ENCODE measurements at places on chromosomes 13 and 19.
A peak's percentile ranks its signal among the peaks of the same experiment; 100 is the strongest.

- no peak for DNase-seq
These were observed 7.7 kb upstream of the RNF113B start for GRCh38 chr13:98184792-98185191.

- DNase-seq: no peak
These were observed 87.9 kb upstream of the ZNF507 start for GRCh38 chr19:32257326-32258073.

DNA sequence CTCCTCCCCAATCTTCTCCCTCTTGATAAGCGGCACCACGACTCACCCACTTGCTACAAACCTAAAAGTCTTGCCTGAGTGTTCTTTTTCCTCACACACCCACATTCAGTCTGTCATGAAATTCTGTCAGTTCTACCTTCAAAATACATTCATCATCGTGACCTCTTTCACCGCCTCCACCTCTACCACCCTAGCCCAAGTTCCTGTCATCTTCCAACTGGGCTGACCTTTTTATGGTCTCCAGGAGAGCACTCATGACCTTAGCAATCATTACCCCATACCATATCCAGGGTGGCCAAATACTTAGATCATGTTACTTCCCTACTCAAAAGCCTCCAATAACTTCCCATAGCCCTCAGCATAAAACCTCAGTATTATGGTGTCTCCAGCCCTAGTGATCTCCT lies 110.4 kb upstream of the TSC22D1 start:
- DNase-seq: no peak

DNA sequence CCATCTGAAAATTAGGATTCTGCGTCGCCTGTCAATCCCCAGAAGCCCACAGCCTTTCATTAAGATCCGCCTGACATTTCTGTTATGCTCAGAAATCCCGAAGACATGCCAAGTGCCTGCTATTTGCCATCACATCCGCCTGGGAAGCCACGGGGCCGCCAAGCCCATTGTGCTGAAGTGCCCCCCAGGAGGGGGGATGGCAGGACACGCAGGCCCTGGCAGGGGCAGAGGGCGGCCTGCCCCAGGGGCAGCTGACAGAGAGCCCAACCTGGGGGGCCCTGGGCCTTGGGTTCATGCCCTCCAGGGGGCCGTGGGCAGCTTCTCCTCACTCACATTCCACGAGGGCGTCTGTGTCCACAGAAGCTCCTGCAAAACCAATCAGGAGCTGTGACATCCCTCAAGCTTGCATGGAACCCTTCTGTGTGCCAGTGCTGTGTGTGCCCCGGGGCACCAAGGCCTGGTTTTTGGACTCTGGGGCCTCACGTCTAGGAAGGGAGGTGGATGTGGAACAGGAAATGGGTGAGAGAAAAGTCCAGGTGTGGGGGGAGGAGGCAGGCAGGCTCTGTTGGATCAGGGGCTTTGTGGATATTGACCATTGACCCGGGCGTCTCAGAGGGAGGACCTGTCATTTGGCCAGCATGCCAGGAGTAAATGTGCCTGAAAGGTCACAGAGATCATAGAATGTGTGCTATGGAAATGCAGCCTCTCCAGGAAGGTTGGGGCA lies 122.9 kb downstream of the URI1 start:
- no peak for DNase-seq

GRCh38 chr13:73842626-73843025 lies 291.6 kb downstream of the KLF12 start:
- DNase-seq: no peak

DNA sequence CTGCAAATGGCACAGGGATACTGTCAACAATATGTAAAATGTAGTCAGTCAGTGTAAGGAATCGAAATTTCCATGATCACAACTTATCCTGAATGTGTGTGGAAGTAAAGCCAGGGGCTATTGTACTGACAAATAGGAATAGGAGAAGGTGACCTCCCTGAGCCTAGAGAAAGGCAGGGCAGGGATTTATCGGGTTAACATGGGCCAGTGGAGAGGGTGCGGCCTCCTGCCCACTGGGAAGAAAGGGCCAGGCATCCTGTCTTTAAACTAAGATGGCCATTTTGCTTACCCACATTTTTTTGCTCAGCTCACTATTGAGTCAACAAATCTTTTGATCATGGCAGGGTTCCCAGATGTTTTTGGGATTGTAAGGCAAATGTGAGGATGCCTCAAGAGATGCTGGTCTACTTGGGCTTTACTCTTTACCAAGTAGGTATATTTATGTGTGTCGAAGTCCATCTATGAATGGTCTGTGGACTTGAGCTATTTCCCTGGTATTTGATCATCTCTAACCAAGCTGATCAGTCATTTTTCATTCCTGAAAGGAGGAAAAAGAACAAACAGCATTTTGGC lies 116.6 kb upstream of the RNF113B start:
- DNase-seq: no peak

GRCh38 chr13:35698911-35699576 lies 222.6 kb upstream of the MAB21L1 start:
- DNase-seq: no peak

GRCh38 chr19:33005440-33005839 lies 33.4 kb downstream of the FAAP24 start:
- no peak for DNase-seq

DNA sequence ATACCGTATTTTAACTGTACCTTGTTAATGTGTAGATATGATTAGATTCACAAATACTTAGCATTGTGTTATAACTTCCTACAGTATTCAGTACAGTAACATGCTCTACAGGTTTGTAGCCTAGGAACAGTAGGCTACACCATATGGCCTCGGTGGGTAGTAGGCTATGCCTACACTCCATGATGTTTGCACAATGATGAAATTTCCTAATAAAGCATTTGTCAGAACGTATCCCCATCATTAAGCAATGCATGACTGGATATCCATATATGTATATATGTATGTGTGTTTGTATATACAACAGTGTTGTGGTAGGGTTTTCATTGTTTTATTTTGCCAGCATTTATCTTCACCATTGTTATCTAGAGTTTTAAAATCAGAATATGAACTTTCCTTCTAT lies 119.4 kb downstream of the SLC7A1 start:
- no peak for DNase-seq

DNA sequence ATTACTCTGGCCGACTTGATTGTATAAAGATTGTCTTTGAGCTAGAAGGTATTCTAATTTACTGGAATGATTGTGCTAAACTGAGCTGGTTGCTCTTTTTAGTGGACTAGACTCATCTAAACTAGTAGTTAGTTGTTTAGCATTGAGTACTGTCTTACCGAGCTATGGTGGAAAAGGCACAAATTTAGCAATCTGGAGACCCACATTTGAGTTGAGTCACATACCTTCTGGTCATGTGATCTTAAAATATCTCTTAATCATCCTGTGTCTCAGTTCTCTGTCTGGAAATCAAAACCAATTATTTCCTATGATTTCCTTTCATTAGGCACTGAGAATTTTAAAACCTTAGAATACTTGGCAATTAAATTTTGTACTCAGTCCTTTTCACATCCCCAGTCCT lies 349.5 kb downstream of the IRS2 start:
- DNase-seq: no peak

GRCh38 chr19:1093330-1093729 lies 1.8 kb downstream of the POLR2E start:
- no peak for DNase-seq

- no peak for DNase-seq
These were observed at the start of gene SIGLEC6 for GRCh38 chr19:51531349-51532315. Gene SIGLEC6 (minus strand): TSS chr19:51531670. CDS start chr19:51531648, 22 bp downstream.

DNA sequence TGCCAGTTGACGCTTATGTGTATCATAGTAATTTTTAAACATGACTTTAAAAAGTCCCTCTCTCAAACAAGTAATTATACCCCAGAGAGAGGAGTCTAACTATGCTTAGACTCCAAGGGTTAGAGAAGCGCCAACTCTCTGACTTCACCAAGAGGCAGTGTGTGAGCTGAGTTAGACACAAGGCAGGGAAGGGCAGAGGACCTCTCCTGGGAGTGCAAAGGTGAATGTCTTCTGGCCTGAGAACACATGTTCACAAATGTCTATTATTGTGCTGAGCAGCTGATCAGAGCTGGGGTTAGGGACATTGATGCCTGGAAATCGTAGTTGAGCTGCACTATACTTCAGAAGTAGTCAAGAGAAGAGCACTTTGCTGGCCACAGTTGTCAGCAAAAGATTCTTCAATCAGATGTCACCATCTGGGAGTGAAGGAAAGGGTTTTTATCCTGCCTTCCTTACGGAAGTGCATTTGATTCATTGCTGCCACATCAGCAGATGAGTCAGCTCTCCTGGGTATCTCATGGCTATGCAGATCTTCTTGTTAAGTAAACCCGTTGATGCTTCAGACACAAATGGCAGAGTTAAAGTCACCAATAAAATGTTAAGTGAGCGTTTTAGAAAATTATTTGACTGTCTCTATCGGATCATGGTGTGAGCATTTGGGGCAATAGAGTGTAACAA lies 283.2 kb upstream of the ARGLU1 start:
- DNase-seq: no peak

GRCh38 chr13:50119591-50119990 lies 104.3 kb downstream of the KCNRG start:
- no peak for DNase-seq

GRCh38 chr13:70249332-70250064 lies 141.2 kb upstream of the KLHL1 start:
- DNase-seq: peak; percentile 57

GRCh38 chr19:47757617-47758442 lies 12.5 kb downstream of the NOP53 start:
- peak; percentile 52 for DNase-seq
